Kidney (tissue), 22 donors: ENCODE measurements at places on chromosomes 13 and 19. TPM values are rescaled to one million over a fixed set of nuclear protein-coding genes. Genes with fewer than 3 reads are reported as not detected.

- no peaks in the 10 kb centered on the region for H3K4me1 ChIP-seq
- no peak for DNase-seq
- no peak overlapping the region for H3K27ac ChIP-seq
- H3K36me3 ChIP-seq = no peaks in the 10 kb centered on the region
- no peaks in the 10 kb centered on the region for H3K27me3 ChIP-seq
Observed at GRCh38 chr13:73274147-73274546, 215.3 kb downstream of the KLF5 start.

DNA sequence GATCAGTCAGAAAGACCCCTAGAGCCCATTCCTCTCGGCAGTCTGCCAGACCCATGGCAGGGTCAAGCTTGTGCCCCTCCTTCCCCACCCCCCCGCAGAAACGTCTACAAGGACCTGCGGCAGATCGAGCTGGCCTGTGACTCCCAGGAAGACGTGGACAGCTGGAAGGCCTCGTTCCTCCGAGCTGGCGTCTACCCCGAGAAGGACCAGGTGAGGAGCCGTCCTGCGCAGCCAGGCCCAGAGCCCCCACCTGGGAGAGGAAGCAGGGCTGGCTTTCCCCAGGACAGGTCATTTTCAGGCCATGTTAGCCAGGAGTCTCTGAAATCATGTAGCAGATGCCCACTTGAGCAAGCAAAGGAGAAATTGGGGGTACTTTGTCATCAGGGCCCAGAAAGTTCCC lies 12.3 kb downstream of the TMED1 start:
- H3K27me3 ChIP-seq = no peaks in the 10 kb centered on the region
- H3K4me1 ChIP-seq = no peaks in the 10 kb centered on the region
- DNase-seq = peak; percentile 70
- H3K4me3 ChIP-seq = no peak overlapping the region
- no peak overlapping the region for H3K27ac ChIP-seq

DNA sequence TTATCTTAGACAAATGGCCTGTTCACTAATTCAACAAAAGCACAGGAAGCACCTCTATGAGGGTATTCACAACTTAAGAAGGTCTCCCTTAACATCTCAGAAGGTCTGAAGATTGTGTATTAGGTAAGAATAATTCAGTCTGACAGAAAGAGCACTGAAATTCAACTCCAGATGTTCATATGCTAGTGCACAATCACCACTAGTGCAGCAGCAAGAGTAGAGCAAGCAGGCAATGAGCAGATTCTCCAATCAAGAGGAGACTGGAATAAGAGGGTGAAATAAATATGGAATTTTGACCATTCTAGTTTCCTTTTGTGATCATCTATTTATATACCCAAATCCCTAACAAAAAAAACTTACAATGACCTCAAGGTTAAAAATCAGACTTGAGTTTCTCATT lies 52.0 kb downstream of the MPHOSPH8 start:
- H3K27me3 ChIP-seq = no peaks in the 10 kb centered on the region
- no peak for DNase-seq
- peak overlapping the region; percentile 79 for H3K27ac ChIP-seq
- H3K36me3 ChIP-seq = no peaks in the 10 kb centered on the region
- H3K4me1 ChIP-seq = peaks cover 4% of the 10 kb centered on the region
- H3K4me3 ChIP-seq = no peak overlapping the region

GRCh38 chr19:47247308-47247990 lies 8.9 kb upstream of the CCDC9 start:
- H3K27ac ChIP-seq = no peak overlapping the region
- H3K36me3 ChIP-seq = no peaks in the 10 kb centered on the region
- DNase-seq = peak; percentile 82
- H3K27me3 ChIP-seq = no peaks in the 10 kb centered on the region

DNA sequence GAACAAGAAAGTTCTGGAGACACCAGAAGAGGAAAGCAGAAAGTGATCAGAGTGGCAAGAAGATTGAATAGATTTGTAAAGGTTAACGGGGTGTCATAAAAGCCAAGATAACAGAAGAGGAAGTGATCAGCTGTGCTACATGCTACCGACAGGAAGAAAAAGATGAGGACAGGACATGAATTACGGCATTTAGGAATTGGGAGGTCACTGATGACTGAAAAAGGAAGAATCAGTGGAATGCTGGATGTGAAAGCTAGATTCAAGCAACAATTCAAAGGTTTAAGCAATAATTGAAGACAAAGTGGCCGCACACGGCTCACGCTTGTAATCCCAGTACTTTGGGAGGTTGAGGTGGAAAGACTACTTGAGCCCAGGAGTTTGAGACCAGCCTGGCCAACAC lies 15.1 kb downstream of the ZNF160 start:
- DNase-seq = no peak
- H3K27ac ChIP-seq = no peak overlapping the region
- H3K36me3 ChIP-seq = peaks cover 2% of the 10 kb centered on the region
- no peaks in the 10 kb centered on the region for H3K4me1 ChIP-seq

- H3K27ac ChIP-seq = no peak overlapping the region
- H3K4me3 ChIP-seq = no peak overlapping the region
- peaks cover 8% of the 10 kb centered on the region for H3K4me1 ChIP-seq
- no peaks in the 10 kb centered on the region for H3K36me3 ChIP-seq
Observed at GRCh38 chr19:47741544-47742140, 3.7 kb upstream of the NOP53 start.

DNA sequence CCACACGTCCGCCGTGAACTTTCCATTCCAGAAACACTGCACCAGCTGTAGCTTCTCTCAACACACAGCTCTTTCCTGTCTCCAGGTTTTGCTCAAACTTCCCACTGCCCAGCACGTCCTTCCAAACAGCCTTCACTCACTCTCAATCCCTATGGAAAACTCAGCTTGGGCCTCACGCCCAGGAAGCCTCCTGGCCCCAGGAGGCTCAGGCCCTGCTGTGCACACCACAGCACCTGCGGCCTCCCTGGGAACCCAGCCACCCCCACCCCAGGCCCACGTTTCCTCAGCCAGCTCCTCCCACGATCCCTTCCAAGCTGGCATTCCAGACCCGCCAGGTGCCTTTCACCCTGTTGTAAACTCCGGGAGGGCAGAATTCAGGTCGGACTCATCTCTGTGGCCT lies 35.2 kb downstream of the C13orf46 start:
- peak; percentile 56 for DNase-seq
- H3K36me3 ChIP-seq = no peaks in the 10 kb centered on the region
- no peaks in the 10 kb centered on the region for H3K4me1 ChIP-seq
- H3K27ac ChIP-seq = no peak overlapping the region
- H3K27me3 ChIP-seq = no peaks in the 10 kb centered on the region

GRCh38 chr13:25821776-25822175 lies 230.0 kb downstream of the SHISA2 start:
- H3K27ac ChIP-seq = no peak overlapping the region
- H3K36me3 ChIP-seq = no peaks in the 10 kb centered on the region
- no peak overlapping the region for H3K4me3 ChIP-seq
- H3K4me1 ChIP-seq = no peaks in the 10 kb centered on the region
- H3K27me3 ChIP-seq = no peaks in the 10 kb centered on the region

DNA sequence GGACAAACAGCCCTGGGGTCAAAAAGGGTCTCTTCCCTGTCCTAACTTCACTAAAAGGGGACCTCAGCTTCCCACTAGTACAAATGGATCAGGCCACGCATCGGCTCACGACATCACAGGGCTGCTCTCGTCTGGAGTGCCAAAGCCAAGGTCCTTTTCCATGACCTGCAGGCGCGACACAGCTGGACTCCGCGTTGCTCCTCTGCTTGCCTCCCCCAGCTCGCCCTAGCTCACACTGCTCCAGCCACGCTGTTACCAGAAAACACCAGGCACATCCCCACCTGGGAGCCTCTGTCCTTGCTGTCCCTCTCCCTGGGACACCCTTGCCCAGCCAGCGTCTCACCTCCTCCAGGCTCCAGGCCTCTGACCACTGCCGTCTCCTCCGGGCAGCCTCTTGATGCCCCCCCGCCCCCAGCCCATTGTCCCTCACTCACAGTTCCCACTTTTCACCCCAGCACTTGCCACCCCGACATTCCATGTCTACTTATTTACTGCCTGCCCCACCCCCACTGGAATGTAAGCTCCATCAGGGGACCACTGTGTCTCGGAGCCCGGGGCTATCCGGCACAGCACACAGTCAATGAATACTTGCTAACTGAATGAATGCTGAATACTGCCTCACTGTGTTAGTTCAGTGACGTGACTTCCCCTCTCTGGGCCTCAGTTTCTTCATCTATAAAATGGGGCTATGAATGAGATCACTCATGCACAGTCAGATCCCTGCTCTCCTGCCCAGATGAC lies 20.7 kb downstream of the AKT2 start:
- H3K4me3 ChIP-seq = no peak overlapping the region
- peaks cover 8% of the 10 kb centered on the region for H3K36me3 ChIP-seq
- DNase-seq = no peak
- H3K27me3 ChIP-seq = no peaks in the 10 kb centered on the region
- peaks cover 26% of the 10 kb centered on the region for H3K4me1 ChIP-seq

DNA sequence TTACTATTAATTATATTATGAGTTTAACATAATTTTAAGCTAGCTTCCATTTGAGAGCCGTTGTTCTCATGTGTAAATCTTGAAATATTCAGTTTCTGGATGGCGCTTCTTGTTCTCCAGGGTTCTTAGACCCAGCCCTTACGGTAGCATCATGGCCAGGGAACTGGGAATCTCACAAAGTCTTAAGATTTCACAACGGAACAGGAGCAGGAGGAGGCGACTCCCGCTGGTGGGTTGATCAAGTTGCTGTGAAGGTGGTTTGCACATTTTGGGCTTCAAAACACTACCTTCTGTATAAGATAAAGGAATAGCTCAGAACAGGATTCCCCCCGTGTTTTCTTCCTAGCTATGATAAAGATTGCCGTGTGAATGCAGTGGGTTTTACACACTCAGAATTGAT lies 2.8 kb downstream of the NAXD start:
- no peaks in the 10 kb centered on the region for H3K27me3 ChIP-seq
- H3K4me3 ChIP-seq = no peak overlapping the region
- H3K36me3 ChIP-seq = peaks cover 3% of the 10 kb centered on the region

GRCh38 chr19:50569938-50570540 lies 1.8 kb upstream of the LRRC4B start:
- DNase-seq = no peak
- no peak overlapping the region for H3K4me3 ChIP-seq
- no peaks in the 10 kb centered on the region for H3K27me3 ChIP-seq

GRCh38 chr19:46309056-46309455 lies 12.2 kb downstream of the HIF3A start:
- no peaks in the 10 kb centered on the region for H3K27me3 ChIP-seq
- H3K4me1 ChIP-seq = no peaks in the 10 kb centered on the region
- H3K4me3 ChIP-seq = no peak overlapping the region
- DNase-seq = no peak

DNA sequence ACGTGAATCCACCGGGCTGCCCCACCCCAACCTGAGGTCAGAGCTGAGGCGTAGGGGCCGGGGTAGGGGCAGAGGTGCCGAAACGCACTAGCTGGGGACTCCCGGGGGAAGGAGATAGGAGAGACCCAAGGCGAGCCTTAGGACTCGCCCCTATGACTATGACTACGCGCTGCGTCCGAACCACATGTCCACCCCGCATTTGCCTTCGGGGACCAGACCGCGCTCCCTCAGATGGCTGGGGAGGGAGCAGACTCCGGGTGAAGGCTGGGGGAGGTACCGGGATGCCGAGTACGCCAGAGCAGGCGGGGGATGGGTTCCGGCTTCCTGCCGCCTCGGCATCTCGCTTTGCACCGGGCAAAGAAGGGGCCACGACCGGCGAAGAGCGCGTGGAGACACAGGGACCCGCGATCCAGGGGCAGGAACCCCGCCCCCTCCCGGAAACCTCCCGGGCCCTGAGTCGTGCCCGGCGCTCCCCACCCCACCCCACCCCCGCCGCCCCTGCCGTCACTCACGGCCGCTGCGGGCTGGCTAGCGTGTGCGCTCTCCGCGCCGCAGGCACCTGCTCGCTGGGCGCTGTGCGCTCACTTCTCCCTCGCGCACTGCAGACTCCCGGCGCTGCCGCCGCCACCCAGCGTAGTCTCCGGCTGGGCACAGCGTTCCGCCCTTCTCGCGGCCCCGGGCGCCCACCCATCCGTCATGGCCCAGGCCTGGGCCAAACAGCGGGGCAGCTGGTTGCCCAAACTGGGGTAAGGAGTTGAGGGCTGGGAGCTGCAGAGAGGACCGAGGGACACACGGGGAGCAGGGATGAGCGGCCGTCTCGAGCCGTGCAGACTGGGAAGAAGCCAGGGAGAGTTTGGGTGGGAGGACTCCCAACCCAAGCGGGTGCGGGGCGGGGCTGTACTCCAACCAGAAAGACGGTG lies 622 bp upstream of the VSTM2B start:
- H3K36me3 ChIP-seq = no peaks in the 10 kb centered on the region
- H3K27ac ChIP-seq = no peak overlapping the region
- peak; percentile 39 for DNase-seq
- peaks cover 31% of the 10 kb centered on the region for H3K27me3 ChIP-seq
- H3K4me1 ChIP-seq = no peaks in the 10 kb centered on the region
- H3K4me3 ChIP-seq = no peak overlapping the region

- H3K4me1 ChIP-seq = no peaks in the 10 kb centered on the region
- H3K27me3 ChIP-seq = no peaks in the 10 kb centered on the region
- H3K36me3 ChIP-seq = no peaks in the 10 kb centered on the region
- DNase-seq = no peak
Observed at GRCh38 chr13:48728876-48729275, 75.1 kb downstream of the CYSLTR2 start.

DNA sequence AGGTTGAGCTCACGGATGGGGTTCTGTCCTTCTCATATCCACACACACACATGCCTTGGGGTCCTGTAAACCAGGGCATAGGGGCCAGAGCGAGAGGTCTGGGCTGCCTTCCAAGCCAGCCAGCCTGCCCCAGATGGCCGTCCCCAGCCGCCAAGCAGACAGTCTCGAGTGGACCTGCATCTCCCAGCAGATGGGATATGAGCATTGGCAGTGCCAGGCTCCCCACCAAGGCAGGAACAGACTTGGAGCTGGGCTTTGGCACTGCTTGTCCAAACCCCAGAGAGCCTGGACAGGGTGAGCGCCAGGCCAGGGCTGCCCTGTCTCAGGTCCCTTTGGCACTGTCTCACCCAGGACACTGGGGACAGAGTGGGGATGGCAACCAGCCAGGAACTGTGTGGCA lies 130.4 kb downstream of the DPF1 start:
- no peak overlapping the region for H3K4me3 ChIP-seq
- DNase-seq = no peak
- no peaks in the 10 kb centered on the region for H3K27me3 ChIP-seq
- no peak overlapping the region for H3K27ac ChIP-seq
- no peaks in the 10 kb centered on the region for H3K4me1 ChIP-seq
- peaks cover 2% of the 10 kb centered on the region for H3K36me3 ChIP-seq

DNA sequence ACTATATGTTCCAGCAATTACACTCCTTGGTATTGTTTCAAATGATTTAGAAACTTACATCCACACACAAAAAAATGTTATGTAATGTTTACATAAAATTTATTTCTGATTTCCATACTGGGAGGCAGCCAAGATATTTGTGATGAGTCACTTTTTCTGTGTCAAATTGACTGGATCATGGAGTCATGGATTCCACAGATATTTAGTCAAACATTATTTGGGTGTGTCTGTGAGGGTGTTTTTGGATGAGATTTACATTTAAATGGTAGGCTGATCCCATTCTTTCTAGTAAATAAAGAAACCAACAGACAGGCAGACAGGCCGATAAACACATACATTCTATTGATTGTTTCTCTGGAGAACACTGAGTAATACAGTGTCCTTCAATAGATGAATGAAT lies 562.8 kb downstream of the SLITRK6 start:
- no peaks in the 10 kb centered on the region for H3K36me3 ChIP-seq
- H3K27me3 ChIP-seq = no peaks in the 10 kb centered on the region
- no peak for DNase-seq
- no peaks in the 10 kb centered on the region for H3K4me1 ChIP-seq

ENOX1 gene
- total RNA-seq = 4.9 TPM

PSG3 gene
- not detected for total RNA-seq

KBTBD6 gene
- 9.3 TPM for total RNA-seq

ZNF560 gene
- total RNA-seq = not detected

ZNF583 gene
- 7.2 TPM for total RNA-seq

SIGLEC5 gene
- total RNA-seq = not detected

ERCC2 gene
- 19.0 TPM for total RNA-seq

CLDND2 gene
- total RNA-seq = 1.1 TPM

KLK12 gene
- not detected for total RNA-seq

FBXO17 gene
- total RNA-seq = 32.3 TPM

EDNRB gene
- total RNA-seq = 60.1 TPM

SIGLEC8 gene
- 1.8 TPM for total RNA-seq
